ENCODE measurements at places on chromosomes 12 and 14. TPM values are rescaled to one million over a fixed set of nuclear protein-coding genes. Genes with fewer than 3 reads are reported as not detected.

The TMEM132C gene
- 2.1 TPM for polyA plus RNA-seq

The KLRC3 gene
- polyA plus RNA-seq, result not detected

The RD3L gene
- polyA plus RNA-seq, result not detected

The ARF6 gene
- polyA plus RNA-seq, result 89.5 TPM

The FSCB gene
- polyA plus RNA-seq, result not detected

The NGDN gene
- 62.1 TPM for polyA plus RNA-seq

The ARPC3 gene
- 238 TPM for polyA plus RNA-seq

The KRT78 gene
- not detected for polyA plus RNA-seq

The IGF1 gene
- polyA plus RNA-seq, result 4.1 TPM

- no peak for DNase-seq
Observed at GRCh38 chr14:106691601-106692291, 1165.4 kb downstream of the TMEM121 start.

- DNase-seq, result no peak
Observed at GRCh38 chr12:88934163-88934747, 354.0 kb upstream of the KITLG start.

GRCh38 chr14:57293866-57294837, 25.4 kb downstream of the AP5M1 start:
- no peak for DNase-seq

DNA sequence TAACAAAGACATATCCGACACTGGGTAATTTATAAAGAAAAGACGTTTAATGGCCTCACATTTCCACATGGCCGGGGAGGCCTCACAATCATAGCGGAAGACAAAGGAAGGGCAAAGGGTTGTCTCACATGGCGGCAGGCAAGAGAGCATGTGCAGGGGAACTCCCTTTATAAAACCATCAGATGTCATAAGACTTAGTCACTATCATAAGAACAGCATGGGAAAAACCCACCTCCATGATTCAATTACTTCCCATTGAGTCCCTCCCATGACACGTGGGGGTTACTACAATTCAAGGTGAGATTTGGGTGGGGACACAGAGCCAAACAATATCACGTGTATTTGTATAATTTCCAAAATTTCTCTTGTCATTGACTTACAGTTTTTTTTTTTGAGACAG, 5.5 kb upstream of the LMNTD1 start:
- DNase-seq, result no peak

- DNase-seq, result no peak
Observed at GRCh38 chr14:99413911-99414310, 66.7 kb downstream of the SETD3 start.

DNA sequence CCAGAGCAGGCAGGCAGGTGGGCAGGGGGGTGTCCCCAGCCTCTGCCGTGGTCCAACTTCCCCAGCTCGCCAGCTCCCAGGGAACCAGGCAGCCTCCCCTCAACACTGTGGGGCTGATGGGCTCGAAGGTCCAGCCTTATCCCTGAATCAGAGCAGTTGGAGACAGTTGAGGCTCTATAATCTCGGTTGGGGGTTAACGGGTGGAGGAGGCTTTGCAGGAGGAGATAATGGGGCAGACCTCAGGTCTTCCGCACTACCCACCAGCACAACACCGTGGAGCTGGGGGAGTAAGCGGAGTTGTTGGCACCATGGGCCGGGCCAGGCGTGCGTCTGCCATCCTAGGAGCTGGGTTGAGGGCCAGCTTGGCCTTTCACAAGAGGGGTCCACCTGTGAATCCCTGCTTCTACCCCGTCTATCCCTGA, 13.9 kb upstream of the HDAC7 start:
- no peak for DNase-seq

DNA sequence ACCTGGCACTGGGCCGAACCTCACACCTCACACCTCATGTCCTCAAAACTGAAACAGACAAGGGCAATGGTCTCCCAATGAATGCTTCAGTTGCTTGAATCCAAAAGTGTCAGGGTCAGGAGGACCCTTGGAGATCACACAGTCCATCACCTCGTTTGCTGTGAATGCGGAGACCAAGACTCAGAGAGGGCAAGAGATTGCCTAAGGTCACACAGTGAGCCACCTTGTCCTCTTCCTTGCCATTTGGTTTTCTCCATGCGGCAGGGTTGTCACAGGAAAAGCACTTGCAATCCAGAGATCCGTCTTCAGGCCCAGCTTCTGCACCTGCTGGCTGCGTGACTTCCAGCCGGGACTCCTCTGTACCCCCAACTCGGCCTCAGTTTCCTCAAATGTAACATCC, 28.0 kb downstream of the MVK start:
- no peak for DNase-seq

DNA sequence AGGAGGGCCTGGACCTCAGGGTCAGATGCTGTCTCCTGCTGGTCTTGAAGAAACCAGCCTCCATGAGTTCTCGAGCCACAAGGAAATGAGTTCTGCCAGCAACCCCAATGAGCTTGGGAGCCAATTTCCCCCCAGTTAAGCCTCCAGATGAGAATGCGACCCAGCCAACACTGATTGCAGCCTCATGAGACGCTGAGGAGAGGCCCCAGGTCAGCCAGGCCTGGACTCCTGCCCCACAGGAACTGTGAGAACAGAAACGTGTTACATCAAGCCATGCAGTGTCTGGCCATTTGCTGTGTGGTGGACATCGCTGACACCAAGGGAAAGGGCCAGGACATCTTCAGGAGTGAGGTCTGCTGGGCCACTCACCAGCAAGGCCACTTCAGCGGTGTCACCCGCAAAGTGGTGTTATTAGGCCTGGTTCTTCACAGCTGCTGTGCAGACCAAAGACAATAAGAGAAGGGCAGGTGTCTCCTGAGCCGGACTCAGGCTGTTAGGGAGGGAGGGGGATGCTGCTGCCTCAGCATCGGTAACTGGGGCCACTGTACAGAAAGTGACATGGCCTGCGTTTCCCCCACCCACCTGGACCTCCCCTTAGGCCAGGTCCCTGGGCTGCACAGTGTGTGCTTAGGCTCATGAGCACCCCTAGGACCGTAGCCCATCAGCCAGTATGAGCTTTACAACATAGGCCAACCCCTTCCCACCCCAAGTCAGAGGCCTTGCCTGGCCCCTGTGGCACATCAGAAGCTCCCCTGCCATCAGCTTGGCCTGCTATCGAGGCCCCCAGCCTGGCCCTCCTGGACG, 272.4 kb upstream of the RTL1 start:
- no peak for DNase-seq

DNA sequence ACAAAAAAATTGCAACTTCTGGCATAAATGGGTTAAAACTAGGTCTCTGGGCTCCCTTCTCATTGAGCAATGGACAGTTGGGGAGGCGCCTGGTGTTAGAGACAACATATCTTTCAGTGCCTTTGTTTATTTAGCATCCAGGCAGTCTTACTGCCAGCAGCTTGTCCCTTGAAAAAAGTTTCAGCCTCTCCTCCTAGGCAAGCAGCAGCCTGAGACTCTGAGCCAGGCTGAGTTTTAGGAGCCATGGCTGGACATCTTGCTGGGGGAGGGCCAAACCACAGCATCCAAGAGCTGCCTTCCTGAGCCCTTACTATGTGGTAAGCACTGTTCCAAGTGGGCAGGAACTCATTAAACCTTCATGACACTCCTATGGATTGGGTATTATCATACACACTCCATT, 10.1 kb upstream of the JDP2 start:
- DNase-seq, result no peak

GRCh38 chr14:88559852-88560251, 3.0 kb upstream of the ZC3H14 start:
- no peak for DNase-seq

GRCh38 chr14:55198749-55199148, 7.4 kb upstream of the DLGAP5 start:
- no peak for DNase-seq

DNA sequence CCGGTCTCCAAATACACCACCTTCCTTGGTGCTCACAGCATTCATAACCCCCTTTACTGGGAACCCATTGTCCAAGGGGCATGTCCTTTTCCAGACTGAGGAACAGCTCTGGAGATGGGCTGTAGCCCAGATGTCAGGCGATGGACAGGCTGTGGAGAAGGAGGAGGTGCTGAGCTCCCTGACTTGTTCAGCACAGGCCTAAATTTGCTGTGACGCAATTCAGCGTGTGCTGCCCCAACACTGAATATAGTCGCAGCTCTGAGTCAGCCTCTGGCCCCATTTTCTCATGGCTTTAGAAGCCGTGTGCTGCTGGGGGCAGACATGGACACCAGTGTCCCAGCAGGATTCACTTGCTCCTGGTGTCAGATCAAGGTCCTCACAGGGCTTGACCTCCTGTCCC, 269.1 kb downstream of the EMP1 start:
- no peak for DNase-seq

DNA sequence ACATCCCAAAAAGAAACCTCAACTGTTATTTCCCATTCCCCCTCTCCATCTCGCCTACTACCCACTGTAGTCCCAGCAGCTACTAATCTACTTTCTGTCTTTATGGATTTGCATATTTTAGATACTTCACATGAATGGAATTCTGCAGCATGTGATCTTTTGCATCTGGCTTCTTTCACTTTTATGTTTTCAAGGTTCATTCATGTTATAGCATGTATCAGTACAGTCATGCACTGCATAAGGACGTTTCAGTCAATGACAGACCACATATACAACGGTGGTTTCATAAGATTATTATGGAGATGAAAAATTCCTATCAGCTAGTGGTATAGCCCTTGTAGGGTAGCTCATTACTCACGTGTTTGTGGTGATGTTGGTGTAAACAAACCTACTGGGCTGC, 24.5 kb downstream of the PCNX4 start:
- no peak for DNase-seq

- DNase-seq, result no peak
Observed at GRCh38 chr12:25074113-25074512, 120.8 kb downstream of the DNAI7 start.
